ENCODE measurements at places on chromosomes 12 and 14.

DNA sequence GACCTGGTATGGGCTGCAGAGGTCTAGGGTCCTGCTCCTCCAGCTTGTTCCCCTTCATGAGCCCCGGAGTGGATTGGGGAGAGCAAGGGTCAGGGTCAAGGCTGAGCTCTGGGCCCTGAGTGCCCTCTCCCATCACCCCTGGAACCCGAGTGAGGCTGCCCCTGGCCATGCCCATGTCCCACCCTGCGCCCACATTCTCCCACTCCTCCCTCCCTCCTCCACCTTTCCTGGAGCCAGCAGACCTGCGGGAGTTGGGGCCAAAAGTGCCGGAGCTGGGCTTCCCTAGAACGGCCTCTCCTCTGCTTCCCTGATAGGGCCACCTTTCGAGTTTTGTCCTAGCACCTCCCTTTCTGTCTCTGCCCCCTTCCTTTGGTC, 590 bp downstream of the SCNN1A start:
- no peak for DNase-seq

GRCh38 chr12:24741216-24741615, 207.7 kb downstream of the BCAT1 start:
- DNase-seq: no peak

DNA sequence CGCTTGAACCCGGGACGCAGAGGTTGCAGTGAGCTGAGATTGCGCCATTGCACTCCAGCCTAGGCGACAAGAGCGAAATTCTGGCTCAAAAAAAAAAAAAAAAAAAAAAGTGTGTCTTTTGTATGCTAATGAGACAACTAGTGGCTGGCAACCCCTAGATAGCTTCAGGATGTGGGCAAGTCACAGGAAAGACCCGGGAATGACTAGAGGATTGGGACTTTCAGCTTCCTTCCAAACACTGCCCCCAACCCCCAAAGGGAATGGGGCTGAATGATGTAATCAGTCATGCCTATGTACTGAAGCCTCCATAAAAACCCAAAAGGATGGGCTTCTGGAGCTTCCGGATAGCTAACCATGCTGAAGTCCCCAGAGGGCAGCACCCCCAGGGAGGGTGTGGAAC, 28.6 kb downstream of the USP44 start:
- peak; percentile 17 for DNase-seq

DNA sequence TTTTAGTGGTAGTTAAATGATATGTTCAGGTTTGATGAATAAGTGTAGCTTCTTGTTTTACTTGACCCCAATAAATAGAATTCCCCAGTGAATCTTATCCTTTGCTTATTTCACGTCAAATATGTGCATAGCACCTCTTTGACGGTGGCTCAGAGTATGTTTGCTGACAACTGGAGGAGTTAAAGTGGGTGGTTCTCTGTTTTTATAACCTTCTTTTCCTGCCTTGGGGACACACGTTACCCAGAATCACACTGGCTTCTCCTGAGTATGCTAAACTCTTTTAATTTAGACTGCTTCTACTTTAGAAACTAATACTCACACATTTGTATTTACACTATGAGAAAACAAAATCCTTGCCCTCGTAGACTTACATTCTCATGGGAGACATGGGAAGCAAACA, 62.3 kb downstream of the TMTC2 start:
- no peak for DNase-seq

- DNase-seq: no peak
Measured at GRCh38 chr14:32821964-32822653, 116.6 kb upstream of the NPAS3 start.

DNA sequence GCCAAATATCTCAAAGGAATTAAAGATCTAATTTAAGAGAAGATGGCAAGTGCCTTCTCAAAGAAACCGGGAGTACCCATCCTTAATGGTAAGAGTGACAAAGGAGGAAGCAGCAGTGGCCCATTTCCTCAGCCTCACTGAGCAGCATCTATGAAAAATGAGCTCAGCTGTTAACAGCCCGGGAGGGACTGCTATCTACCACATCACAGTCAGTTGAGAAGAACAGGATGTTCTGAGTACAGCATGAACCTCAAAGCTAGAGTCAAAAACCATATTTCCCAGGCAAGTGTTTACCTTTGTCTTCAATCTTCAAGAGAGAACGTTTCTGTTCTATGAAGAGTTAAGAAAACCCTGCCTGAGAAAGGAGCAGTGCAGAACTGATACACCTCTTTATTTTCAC, 115.0 kb downstream of the BTG1 start:
- peak; percentile 19 for DNase-seq

DNA sequence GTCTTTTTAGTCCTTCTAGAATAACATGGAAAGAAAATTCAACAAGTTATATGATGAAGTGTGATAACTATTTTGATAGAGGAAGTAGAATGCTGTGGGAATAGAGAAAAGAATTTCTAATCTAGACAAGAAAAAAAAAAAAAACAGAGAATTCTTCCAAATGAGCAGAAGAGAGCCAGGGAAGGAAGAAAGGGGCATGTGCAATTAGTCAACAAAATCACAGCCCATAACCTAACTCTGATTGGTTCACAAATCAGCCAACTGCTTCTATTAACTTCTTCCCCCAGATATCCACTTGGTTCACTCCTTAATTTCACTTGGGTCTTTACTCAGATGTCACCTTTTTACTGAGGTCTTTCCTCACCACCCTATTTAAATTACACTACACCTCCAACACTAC, 69.5 kb downstream of the BTG1 start:
- DNase-seq: peak; percentile 67

GRCh38 chr14:50528000-50528399, 4.4 kb downstream of the MAP4K5 start:
- peak; percentile 80 for DNase-seq

DNA sequence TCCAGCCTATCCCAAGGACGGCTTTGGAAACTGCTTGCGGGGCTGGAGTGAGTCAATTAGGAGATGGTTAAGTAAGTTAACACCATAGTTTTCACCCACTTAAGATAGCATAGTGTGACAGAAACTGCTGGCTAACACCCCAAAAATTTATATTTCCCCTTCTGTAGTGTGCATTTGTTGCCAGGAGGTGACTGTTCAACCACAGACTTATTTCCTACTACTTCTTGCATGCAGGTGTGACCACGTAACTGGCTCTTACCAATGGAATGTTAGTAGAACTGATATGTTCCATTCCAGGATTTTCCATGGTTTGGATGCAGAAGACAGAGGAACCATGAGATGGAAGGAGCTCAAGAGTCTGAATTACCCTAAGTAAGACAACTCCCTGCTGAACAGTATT, 52.9 kb upstream of the SLC35F4 start:
- peak; percentile 5 for DNase-seq

- DNase-seq: no peak
Measured at GRCh38 chr12:1922985-1923384, 4.5 kb upstream of the CACNA2D4 start.

Measured in fibroblast of skin of right biceps (primary cell).